Hematopoietic multipotent progenitor cell treated with erythropoietin and hydrocortisone succinate and interleukin-3 and kit ligand, for 8 days (in vitro differentiated cells): ENCODE measurements at places on chromosomes 3 and 15.
A peak's percentile ranks its signal among the peaks of the same experiment; 100 is the strongest.

- no peak for DNase-seq
Measured at GRCh38 chr3:24867783-24868182, 373.1 kb upstream of the THRB start.

GRCh38 chr15:70492240-70493177 is 270.8 kb downstream of the UACA start:
- DNase-seq: peak; percentile 90

DNA sequence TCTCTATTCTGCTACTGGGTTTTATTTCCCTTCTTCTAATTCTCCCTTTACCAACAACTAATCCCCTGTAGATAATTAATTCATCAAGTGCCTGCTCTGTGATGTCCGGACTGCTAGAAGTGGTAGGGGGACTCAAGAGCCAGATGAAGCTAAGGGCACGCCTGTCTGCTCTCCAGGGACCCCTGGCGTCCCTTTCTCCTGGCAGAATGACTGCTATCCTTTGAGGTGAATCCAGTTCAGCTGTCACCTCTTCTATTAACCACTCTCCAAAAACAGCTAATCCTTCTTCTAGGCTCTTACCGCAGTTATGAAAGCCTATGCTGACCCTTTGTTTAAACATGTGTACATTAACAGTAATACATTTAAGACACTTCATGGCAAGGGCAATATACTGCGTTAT is 1.4 kb upstream of the CHRNA7 start:
- no peak for DNase-seq

DNA sequence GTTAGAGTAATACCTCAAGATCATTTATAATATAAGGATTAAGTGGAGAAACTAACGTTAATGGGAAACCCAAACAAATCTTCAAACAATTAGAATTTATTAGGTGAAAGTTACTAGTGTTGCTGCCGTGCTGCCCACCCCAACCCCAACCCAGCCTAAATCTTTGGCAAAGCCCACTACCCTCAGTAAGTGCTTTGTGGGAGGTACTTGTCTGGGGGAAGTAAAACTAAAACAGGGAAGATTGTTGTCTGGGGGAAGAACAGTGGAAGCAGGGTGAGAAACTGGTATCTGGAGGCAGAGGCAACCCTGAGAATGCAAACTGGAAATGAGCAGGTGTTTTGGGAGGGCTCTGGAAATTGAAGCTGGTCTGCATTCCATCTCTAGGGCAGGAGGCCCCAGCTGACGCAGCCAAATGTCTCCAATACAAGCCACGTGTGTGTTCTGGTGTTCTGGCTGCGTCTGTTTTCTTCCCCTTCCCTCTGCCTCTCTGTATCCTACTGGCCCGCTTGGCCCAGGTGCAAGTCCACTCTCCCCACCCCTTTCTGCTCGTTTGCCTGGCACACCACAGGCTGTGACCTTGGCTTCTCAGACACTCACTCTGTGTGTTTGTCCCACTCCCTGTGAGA is 32.7 kb downstream of the FEM1B start:
- DNase-seq: no peak

DNA sequence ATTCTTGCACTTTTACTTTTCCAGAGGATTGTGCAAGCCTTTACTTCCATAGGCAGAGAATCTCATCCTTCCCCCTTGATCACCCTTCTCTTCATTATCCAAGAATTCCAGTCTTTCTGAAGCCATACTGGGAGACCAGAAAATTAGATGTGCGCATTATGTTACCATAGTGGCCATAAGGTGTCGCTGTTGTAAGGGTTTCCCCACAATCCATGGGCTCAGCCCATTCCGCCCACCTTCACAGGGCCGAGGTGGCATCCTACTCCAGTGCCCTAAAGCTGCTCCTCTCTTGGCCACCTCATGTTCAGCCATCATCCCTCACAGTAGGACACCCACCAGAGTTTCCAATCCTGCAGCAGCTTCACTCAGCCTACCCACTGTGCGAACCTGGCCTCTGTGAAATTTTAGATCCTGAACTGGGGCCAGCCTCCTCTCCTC is 35.0 kb downstream of the CTSH start:
- peak; percentile 57 for DNase-seq

DNA sequence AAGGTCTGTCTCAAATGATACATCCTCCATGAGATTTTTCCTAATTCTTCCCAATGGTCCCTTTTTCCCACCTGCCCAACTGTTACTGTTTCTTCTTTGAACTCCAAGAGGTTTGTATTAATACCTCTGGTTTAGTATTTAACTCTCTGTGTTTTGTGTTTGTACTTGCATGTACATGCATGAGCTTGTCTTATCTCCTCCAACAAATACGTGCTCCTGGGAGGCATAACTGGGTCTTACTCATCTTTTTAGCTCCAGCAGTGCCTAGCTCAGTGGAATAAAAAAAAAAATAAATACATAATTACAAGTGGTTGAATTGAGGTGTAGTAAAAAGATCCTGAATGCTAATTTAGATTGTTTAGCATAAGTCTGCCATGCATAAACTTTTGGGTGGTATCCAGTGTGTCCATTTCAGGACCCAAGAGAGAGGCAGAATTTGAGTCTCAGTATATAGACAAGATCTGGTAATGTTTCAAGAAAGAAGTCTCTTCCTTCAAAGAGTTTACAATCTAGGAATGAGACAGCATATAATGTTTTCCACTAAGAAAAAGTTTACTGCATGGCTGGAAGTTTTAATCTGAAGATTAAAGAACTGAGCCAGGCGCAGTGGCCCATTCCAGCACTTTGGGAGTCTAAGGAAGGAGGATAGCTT is 1.7 kb upstream of the LYSMD2 start:
- DNase-seq: peak; percentile 58

GRCh38 chr15:64634576-64635498 is 140.6 kb downstream of the RBPMS2 start:
- DNase-seq: no peak

GRCh38 chr15:33780011-33780768 is 188.1 kb upstream of the CHRM5 start:
- no peak for DNase-seq

GRCh38 chr15:63112871-63113270 is 8.8 kb upstream of the LACTB start:
- DNase-seq: no peak

DNA sequence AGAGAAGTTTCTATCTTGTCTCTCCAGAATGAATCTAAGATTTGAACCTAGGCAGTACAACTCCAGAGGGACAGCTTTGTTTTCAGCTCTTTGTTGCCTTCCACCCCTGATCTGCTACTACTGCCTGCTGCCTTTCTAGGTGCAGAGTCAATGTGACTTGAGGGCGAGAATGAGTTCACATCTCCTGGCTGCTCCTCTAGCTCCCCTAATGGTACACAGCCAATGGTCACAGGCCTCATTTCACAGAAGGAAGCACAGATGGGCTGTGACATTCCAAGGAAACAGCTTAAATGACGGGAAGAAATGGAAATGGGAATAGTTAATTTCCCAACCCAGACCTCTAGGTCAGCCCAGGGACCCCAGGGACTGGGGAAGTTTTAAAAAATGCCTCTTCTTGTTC is 32.4 kb downstream of the FAM43A start:
- DNase-seq: no peak

DNA sequence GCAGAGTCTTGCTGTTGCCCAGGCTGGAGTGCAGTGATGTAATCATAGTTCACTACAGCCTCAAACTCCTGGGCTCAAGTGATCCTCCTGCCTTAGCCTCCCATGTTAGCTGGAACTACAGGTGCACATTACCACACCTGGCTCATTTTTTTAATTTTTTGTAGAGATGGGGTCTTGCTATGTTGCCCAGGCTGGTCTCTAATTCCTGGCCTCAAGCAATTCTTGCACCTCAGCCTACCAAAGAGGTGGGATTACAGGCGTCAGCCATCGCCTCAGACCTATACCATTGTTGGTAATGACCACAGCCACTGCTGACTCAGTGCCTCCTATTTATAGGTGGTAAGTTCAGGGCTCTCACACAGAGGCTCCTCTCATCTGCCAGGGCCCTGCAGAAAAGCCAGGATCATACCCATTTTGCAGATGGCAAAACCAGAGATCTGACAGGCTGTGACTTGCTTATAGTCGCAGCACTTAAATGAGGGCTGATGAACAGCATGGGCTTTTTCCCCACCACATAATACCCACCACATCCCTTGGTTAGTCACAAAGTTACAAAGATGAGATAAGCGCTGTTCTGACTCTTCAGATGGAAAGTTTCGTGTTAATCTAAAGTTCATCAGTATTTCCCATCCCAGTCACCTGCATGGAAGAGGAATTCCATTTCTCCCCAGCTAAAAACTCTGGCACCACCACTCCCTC is 21.8 kb upstream of the SPATA12 start:
- DNase-seq: no peak

DNA sequence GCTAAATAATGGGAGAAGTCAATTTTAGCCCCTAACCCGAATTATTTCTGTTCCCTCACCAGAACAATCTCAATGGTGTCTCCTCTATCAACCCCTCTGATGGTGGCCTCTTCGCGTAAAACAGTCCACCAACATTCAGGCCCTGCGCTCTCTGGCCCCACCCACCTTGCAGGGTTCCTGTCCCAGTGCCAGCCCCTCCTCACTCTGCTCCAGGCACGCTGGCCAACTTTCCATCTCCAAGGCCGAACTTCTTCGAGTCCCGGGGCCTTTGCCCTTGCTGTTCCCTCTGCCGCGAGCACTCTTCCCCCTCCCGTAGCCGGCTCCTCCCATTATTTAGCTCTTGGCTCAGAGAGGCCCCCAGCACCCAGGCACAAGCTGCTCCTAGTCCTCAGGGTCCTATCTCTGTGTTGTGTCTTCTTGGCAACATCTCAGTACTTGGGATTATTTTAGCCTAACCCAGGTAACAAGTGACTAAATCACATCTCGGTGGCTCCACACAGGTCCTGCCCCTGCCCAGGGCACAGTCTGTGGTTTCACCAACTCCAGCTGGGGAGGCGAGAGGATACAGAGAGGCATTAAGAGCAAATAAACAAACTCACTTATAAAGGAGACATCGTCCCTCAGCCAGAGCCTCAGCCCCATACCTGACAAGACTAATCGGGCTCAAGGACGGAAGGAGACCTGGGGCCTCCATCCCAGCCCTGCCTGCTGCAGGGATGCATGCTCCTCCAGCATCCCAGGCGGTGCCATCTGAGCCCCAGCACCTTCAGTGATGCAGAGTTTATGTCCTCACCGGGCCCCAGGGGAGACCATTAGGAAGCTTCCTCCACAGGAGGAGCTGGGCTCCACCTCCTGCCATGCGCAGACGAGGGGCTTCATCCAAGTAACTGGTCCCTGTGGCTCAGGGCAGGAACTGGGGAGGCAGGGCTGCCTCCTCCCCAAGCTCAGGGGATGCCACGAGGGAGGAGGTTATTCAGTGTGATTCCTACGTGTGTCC is 19.7 kb upstream of the IQSEC1 start:
- no peak for DNase-seq

DNA sequence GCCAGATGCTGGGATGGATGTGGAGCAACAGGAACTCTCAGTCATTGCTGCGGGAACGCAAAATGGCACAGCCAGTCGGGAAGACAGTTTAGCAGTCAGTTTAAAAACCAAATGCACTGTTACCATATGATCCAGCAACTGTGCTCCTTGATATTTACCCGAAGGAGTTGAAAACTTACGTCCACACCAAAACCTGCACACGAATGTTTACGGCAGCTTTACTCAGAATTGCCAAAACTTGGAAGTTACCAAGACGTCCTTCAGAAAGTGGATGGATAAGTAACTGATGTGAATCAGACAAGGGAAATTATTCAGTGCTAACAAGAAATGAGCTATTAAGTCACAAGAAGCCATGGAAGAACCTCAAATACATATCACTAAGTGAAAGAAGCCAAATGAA is 36.1 kb upstream of the SLC41A3 start:
- no peak for DNase-seq

- no peak for DNase-seq
Measured at GRCh38 chr15:58232281-58233065, 94.3 kb downstream of the AQP9 start.

GRCh38 chr3:69688400-69688799 is 50.9 kb upstream of the MITF start:
- DNase-seq: no peak

DNA sequence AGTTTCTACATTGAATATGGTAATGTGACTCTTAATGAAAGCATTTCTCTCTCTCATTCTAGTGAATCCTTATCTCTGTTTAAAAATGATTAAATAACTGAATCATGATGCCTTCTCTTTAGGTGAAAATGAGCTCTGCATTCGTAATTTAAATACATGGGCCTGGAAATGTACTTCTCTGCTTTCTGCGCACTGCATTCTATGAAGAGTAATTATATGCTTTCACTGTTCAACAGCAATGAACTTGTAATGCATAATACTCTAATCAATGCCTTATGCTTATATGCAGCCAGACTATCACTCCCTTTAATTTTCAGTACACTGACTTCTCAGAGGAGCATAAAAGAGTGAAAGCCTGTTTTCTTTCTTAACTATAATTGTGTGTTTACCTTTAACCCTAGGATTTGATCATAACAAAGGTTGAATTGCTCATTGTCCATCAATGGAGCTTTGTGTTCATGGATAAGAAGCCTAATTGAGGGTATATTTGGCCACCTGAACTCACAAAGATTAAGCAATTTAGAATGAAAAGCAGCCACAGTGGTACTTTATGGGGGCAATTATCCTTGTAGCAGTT is 330.8 kb upstream of the PDZRN3 start:
- DNase-seq: no peak

DNA sequence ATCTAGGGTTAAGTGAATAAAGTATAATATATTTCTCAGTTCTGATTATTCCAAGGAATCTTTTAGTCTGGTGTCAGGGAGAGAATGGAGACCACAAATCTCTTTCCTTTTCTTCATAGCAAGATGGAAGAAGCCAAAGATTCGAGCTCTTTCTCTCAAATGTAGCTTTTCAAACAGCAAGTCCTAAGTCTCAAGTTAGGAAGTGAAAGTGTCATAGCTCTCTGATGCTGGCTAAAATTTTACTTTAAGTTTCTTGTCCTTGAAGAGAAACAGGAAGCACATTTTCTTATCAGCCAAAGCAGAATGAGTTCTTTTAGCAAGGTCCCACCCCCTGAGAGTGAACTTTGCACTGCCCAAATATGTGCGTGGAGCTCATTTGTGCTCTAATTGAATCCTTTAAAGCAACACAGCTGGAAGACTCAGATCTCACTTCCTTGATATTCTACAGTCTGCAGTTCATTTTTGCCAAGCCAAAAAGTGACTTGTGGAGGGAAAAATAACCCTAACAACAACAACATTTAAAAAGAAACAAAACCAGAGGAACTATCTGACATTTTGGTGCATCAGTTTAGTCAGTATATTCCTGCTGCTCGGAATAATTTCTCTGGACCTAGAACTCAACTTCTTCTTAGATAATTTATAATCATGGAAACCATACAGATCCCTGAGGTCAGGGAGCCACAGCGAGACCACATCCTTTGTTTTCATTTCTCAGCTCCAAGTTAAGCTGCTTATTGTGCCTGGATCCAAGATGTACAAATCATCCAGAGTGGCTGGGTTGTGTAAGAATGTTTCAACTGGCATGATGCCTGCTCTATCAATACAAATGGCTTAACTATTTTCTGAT is 238.7 kb upstream of the P2RY1 start:
- peak; percentile 96 for DNase-seq
